ENCODE measurements at places on chromosomes 5 and 9.
A peak's percentile ranks its signal among the peaks of the same experiment; 100 is the strongest.

DNA sequence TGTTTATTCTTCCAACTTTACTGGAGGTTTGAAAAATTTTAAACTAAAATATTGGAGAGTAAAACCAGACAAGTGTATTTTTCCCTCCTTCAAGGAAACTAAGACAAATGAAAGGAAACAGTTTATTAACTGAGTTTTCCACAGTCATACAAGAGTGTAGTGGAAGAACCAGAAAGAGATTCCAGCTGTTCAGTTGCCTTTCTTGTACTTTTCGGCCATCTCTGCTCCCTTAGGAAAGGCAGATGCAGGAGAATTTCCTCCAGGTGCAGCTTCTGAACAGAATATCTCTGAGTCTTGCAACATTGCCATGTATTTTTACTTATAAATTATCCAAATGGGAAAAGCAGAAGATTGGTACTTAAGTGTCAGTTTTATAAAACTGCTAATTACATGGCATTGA is 217.1 kb downstream of the MAST4 start:
- no peak for DNase-seq

DNA sequence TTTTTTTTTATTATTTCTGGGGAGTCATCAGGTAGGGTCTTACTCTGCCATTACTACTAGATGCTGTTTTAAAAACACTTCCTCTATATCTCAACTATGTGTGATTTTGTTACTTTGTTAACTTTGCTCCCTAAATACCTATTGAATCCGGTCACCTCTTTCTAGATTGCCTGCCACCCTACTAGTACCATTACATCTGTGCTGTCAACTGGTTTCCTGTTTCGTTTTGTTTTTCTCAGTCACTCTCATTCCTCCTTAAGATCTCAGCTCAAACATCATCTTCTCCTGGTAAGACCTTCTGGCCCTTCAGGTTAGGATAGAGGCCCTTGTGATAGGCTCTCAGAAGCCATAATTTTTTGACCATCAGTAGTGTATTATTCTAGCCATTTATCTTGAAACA is 324.2 kb upstream of the ATP10B start:
- DNase-seq = no peak

DNA sequence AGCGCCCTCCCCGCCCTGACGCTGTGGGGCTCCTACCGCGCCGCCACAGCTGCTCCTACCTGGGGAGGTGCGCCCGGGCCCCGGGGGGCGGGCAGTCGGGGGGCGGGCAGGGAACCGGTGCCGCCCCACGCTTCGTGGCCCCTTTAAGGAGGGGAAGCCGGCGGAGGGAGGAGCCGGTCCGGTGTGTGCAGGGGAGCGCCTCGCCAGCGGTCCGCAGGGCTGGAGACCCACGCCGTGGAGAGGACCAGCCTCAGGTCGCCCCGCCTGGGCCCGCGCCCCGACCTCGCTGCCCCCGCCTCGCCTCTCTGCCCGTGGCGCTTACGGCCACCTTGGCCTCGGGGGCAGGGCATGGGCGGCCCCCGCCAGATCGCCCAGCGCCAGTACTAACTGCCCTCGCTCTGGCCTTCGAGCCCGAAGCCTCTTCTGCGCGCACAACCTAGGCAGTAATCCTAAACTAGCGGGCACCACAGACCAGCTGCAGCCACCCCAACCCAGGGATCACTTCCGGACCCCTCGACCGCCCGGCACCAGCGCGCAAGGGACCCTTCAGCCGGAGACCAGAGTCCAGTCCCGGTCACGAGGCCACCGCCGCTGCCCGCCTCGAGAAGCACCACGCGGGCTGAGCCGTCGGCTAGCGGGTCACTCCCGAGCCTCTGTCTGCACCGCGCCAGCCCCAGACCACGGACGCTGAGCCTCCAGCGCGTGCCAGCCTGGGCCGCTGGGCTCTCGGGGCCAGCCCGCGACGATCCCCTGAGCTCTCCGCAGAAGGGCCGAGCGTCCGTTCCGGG is at the start of gene FOXE1:
Gene FOXE1 (plus strand): TSS at position 171 of the 788 bp plus-strand sequence. CDS start 689 bp downstream, outside the sequence.
- peak; percentile 29 for DNase-seq

GRCh38 chr9:99978221-99978620 is 71.8 kb downstream of the STX17 start:
- no peak for DNase-seq

GRCh38 chr9:78805771-78806170 is 508.8 kb downstream of the PSAT1 start:
- no peak for DNase-seq

DNA sequence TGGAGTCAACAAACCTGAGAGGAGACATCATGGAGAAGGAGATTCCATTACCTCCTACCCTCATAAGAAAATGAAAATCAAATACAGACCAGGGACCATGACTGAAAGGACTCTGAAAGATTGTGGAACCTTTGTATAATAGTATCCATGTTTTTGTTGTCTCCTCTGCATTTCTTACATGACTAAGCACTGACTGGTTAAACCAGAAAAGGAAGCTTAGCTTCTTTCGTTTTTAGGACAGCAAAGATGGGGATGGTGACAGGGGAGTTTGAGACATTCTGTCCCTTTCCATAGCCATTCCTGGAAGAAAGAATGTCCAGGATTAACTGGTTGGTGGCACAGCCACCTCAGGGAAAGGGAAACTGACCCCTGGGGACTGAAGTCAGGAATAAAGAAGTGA is 22.2 kb downstream of the ITGA1 start:
- DNase-seq = no peak
